ENCODE measurements at places on chromosomes 16 and 17. TPM values are rescaled to one million over a fixed set of nuclear protein-coding genes. Genes with fewer than 3 reads are reported as not detected.

Gene KRT25
- not detected for polyA plus RNA-seq

Gene CLDN9
- not detected for polyA plus RNA-seq

Gene TP53TG3C
- not detected for polyA plus RNA-seq

Gene KRT28
- polyA plus RNA-seq, result not detected

Gene KRTAP4-5
- polyA plus RNA-seq, result not detected

Gene CDH3
- 1.1 TPM for polyA plus RNA-seq

Gene CCL4
- polyA plus RNA-seq, result not detected

Gene TAC4
- not detected for polyA plus RNA-seq

Gene KCNJ12
- polyA plus RNA-seq, result 0.13 TPM

Gene KRT32
- polyA plus RNA-seq, result 0.38 TPM

Gene SERPINF2
- 0.02 TPM for polyA plus RNA-seq

Gene ACSM2A
- not detected for polyA plus RNA-seq

Gene FKBP10
- polyA plus RNA-seq, result 1,571 TPM

Gene HOXB6
- polyA plus RNA-seq, result not detected

Gene CCL3
- polyA plus RNA-seq, result not detected

Gene GPR139
- polyA plus RNA-seq, result not detected

Gene KRT20
- not detected for polyA plus RNA-seq

Gene CIITA
- polyA plus RNA-seq, result 0.04 TPM

Gene KRT31
- 0.11 TPM for polyA plus RNA-seq

Gene GPS1
- 131 TPM for polyA plus RNA-seq

Gene ITGAX
- polyA plus RNA-seq, result not detected
